ENCODE measurements at places on chromosomes 11 and 22.

DNA sequence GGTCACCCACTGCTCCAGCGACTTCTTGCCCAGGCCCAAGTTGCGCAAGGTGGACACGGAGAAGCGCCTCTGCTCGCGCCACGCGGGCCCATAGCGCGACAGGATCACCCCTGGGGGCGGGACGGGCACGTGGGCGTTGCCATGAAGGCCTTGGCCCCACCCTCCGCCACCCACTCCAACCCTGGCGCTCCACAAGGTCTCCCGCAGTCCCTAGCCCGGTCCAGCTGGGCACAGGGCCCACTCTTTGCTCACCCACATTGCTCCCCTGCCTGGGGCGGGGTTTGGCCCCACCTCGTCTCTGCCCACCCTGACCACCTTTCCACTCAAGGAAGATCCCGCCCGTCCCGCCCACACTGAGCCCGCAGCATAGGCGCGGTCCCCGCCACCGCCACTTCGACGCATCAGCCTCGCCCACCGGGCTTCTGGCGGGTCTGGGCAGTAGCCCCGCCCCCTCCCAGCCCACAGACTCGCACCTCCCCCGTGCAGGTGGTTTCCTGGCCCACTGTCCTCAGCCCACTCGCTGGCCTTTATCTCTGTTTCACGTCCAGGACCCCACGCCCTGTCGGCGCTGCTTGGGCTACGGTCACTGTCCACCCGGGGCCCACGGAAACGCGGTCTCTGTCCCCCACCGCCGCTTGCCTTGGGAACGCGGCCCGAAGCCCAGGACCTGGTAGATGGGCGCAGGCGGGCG is 12.3 kb upstream of the CYP2D6 start:
- no peak for DNase-seq

GRCh38 chr11:121670805-121671282 is 218.1 kb upstream of the SORL1-AS1 start:
- no peak for DNase-seq

GRCh38 chr22:46800102-46800857 is 37.8 kb downstream of the TBC1D22A start:
- DNase-seq, result no peak

- DNase-seq, result peak; percentile 54
These were observed 3.4 kb upstream of the SCGB2A2 start for GRCh38 chr11:62266558-62266957.

DNA sequence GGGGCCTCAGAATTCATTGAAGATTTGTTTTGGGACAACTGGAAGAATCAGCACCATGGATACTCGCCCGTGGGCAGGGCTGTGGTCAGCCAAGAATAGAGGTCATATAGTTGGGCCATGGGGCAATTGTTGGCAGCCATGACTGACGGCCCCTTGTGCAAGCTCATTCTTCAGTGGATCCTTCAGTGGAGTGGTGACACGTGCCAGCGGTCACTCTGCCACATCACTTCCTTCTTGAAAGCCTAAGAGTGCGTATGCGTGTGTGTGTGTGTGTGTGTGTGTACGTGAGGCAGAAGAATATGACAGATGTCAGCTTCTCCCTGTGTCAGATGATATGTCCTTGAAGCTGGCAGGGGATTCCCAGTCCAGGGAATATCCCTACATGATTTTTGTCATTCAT is 1.8 kb upstream of the IL18BP start:
- no peak for DNase-seq

- peak; percentile 59 for DNase-seq
These were observed 74.6 kb downstream of the RAB30 start for GRCh38 chr11:82996966-82997606.

- DNase-seq, result no peak
These were observed 519.0 kb downstream of the TBC1D22A start for GRCh38 chr22:47281126-47282106.

- DNase-seq, result peak; percentile 23
These were observed 69.2 kb upstream of the INCENP start for GRCh38 chr11:62054484-62055121.

DNA sequence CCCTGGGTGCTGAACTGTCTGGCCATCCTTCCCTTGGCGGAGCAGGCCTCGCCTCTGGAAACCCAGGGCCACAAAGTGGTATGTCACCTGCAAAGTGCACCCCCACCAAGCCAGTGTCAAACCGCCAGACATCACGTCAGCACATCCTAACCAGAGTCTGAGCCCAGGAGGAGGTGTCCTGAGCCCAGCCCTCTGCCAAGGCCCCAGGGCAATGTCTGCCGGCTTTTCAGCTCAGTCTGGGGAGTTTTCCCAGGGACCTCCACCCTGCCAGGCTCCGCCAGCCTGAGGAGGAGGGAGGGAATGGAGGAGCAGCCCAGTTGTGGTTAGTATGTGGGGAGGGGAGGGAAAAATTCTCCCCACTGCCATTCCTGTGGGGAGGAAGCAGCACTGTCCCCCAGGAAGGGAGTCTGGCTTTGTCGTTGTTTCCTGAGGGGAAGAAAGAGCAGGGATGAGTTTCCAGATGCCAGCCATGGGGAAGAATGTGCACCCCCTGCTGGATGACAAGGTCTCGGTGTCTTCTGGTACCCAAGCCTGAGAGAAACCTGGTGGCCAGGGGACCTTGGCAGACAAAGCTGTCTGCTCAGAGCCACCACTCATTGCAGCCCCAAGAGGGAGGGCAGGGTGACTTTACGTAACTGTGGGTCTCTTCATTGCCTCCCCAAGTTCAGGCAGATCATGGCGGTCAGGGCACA is 81.4 kb upstream of the CD82 start:
- peak; percentile 10 for DNase-seq

- DNase-seq, result peak; percentile 47
These were observed 79.4 kb upstream of the LMO1 start for GRCh38 chr11:8342821-8343681.

DNA sequence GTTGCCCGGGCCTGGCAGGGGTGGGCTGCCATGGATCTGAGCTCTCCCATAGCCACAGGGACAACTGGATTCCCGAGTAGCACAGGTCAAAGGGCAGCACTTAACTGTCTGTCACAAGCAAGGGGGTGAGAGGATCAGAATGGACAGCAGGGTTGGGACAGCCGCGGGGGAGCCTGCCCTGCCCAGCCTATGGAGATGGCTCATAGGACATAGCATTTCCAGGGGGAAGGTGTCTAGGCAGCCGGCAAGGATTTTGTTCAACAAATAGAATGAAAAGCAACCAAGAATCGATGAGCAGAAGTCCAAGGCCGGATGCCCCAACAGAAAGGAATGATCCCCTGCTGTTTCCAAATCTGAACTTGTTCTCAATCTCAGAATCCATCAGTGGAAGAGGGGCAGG is 92.9 kb downstream of the RPS6KA4 start:
- no peak for DNase-seq

DNA sequence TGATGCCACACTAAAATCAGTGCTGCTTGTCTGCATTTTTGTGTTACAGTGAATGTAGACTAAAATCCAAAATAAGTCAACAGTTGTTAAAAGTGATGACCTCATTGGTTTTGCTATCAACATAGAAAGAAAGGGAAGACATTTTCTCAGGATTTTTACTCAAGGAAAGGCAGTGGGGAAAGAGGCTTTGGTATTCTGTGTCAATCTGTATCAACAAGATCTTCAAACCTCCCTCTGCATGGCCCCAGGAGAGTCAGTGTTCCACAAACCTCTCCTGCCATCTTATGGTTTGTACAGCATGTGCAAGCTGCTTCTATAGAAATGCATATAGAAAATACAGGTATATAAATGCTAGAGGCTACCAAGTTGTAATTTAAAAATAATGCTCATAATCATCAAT is 13.8 kb upstream of the OR51M1 start:
- no peak for DNase-seq
